ELF-1 (cell line): ENCODE measurements at places on chromosomes 3 and 15.

DNA sequence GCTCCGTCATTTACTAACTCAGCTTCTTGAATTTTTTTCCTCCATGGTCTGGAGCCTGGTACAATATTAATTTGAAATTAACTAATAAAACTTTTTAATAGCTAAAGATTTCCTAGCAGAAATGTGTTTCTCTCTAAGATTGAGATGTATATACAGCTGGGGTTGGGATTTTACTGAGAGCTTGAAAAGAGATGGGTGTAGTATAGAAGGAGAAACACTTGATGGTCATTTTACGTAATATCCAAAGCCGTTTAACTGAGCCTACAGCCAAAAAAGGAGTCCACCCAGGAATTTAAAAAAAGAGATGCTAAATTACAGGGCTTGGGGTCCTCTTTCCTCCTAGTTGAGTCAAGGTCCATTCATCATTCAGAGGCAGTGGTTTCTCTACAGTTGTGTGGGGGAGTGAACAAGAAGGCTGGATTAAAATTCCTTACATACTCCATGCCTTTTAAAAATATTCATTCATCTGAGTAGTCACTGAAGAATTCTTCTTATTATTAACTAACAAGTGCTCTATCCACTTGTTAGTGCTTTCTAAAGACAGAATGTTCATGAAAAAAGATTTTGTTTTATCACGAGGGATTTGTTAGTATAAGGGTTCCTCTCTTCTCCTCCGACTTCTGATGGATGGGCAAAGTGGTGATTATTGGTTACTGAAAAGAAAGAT lies 255.3 kb upstream of the IL12A start:
- DNase-seq, result no peak

DNA sequence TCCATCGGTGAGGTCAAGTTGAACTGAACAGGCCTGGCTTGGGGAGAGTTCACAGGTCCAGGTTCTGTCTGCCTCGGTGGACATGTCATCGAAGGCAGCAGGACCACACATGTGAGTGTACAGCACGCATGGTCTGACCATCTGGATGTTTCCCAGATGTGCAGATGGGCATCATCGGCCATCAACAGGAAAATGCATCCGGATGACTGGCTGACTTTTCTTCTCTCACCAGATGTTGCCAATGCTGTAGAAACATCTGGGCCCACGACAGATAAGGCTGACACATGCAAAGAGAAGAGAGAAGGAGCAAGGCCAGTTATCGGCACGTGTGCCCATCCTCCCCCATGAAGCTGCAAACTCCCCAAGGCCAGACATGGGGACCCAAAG lies 45.1 kb downstream of the NOX5 start:
- DNase-seq, result no peak

GRCh38 chr15:63905558-63906265 lies 72.0 kb upstream of the HERC1 start:
- DNase-seq, result no peak

DNA sequence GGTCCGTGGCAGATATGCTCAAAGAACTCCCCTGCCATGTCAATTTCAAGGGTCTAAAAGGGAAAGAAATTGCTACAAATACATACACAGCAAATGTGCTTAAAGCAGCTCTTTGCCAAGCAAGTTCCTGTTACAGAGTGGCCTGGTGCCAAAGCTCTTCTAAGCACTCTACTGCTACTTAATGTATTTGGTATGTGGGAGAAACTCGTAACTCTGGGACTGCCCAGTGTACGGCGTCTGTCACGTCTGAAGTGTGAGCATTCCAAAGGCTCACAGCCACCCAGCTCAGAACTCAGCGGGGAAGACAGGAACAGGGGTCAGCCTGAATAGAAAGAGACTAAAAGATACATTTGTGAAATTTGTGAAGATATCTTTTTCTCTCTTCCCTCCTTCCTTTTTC lies 54.6 kb downstream of the RBMS3 start:
- DNase-seq, result peak; percentile 70

DNA sequence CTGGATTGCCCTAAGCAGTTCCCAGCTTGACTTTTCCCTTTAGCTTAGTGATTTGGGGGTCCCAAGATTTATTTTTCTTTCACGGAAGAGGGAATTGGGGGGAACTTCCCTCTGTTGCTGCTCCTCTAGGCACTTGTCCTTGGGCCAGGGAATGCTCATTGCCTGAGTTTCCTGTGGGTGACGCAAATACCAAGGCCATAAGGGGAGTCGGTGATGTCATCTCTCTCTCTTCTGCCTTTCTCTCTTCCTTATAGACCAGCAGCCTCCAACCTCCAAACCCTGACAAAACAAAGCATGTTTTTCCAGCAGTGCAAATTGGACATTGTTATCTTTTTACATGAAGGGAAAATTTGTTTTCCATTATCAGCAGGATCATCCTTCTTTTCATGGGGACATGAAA lies 120.2 kb downstream of the ITPR1 start:
- DNase-seq, result no peak

GRCh38 chr3:56059731-56060130 lies 408.5 kb downstream of the ERC2 start:
- no peak for DNase-seq

DNA sequence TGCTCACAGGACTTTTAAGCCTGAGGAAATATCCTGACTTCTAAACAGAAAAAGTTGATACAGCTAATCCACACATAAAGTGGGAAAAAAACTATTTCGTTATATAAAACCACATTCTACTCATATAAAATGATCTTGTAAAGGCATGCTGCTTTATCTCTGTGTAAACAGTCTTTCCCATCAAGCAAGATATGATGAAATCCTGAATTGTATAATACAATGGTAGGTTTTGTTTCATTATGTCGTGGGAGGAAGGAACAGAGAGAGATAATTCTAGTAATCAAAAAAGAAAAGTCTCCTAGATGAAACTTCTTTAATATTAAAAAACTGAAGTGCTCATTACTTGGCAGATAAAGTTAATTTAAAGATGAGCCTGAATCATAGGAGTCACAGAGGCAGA lies 92.6 kb upstream of the SNTN start:
- DNase-seq, result no peak

DNA sequence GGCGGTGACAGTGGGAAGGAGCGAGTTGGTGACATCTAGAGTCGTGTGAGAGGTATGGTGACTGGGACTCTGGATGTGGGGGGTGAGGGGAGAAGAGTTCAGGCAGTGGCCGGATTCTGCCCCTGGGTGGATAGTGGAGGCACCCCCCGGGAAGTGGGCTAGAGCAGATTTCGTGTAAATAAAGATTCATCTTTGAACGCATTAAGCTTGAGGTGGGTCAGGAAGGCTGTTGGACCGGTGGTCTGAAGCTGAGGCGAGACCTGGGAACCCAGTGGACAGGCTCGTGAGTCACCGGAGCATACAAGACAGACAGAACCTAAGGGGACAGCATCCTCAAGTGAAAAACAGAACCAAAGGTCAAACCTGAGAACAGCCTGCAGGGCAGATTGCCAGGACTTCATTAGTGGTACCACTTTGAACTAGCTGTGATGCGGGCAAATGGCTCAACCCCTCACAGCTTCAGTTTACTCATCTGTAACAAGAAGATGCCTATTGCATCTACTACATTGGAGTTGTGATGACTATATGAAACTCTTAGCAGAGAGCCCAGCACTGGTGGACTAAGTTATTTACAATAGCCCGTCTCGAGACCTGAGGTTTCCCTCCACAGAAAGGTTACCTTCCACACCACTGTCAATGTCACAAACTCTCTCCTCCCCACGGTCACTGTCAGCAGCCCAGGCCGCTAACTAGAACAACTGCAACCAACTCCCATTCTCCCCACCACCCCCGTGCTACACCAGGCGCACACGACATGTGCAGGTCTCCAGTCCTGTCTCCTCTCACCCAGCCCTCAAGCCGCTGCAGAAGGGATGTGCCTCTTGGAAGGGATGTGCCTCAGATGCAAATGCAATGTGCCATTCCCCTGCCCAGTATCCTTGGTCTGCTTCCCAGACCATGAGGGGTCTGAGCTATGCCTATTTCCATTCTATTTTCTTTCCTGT lies 901 bp upstream of the CLN6 start:
- DNase-seq, result peak; percentile 36

GRCh38 chr3:52085681-52086282 lies 29.4 kb upstream of the DUSP7 start:
- DNase-seq, result no peak

GRCh38 chr3:194877291-194878119 lies 191.8 kb downstream of the FAM43A start:
- DNase-seq, result no peak

DNA sequence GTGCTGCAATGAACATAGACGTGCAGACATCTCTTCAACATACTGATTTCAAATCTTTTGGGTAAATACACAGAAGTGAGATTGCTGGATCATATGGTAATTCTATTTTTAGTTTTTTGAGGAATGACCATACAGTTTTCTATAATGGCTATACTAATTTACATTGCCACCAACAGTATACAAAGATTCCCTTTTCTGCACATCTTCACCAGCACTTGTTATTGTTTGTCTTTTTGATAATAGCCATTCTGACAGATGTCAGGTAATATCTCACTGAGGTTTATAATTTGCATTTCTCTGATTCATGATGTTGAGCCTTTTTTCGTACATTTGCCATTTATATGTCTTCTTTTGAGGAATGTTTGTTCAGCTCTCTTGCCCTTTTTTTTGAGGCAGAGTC lies 30.5 kb downstream of the TOPAZ1 start:
- no peak for DNase-seq

DNA sequence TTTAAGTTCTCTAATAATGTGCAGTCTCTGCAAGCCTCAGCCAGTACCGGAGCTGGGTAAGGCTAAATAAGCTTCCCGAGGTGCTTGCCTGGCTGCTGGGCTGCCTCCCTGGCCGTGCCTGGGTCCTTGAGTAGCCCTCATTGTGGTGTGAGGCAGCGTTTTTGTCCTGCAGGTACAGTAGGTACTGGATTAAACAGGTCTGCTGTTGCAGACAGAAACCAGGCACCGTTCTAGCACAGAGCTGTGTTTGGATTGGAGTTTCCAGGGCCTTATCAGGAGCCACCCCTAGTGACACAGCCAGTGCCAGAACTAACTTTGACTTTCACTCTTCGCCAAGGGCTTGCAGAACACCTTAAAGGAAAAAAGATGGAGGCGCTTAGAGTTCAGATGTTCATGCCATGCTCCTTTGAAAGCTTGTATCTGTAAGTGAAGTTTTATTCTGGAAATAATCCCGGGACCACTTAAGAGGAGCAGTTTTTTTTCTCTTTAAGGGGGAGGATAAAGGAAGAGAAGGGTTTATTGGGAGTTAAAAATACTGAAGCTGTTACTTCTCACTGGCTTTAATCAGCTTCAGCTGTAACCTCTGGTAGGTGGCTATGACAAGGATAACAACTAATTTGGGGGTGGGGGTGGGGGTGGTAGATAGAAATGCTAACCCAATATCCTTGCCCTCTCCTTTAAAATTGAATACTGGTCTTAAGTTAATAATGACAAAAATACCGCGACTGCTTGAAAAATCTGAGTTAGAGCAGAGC lies 126.8 kb downstream of the MITF start:
- DNase-seq, result peak; percentile 38

GRCh38 chr3:99548674-99549073 lies 89.7 kb upstream of the COL8A1 start:
- no peak for DNase-seq

DNA sequence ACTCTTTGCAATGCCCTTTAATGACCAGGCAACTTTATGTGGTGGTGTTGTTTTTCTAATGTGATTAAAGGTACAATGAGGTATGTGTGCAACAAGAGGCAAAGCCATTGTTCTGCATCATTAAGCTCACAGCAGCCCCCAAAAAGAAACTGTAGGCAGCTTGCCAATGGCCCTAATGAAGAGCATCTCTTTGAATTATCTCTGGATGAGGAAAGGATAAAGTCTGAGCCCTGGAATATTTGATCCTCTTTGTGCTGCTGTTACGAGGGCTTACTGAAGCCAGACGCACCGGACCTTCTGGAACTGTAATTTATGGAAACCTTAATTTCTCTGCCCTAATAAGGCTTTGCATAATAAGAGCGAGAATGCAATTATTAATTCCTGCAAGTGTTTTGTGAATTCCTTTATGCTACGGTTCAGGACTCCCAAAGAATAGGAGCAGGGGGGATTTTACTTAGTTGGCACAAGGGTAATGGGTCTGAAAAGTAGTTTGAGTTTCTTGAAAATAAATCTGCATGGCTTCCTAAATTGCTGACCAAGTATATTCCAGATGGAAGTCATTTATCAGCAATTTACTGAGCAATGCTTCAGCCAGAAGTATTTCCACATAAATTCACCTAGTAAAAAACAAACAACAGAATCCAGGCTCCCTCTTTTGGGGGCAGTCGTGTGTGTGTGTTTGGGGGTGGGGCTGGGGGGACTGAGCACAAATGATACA lies 193.4 kb downstream of the PDZRN3 start:
- no peak for DNase-seq

DNA sequence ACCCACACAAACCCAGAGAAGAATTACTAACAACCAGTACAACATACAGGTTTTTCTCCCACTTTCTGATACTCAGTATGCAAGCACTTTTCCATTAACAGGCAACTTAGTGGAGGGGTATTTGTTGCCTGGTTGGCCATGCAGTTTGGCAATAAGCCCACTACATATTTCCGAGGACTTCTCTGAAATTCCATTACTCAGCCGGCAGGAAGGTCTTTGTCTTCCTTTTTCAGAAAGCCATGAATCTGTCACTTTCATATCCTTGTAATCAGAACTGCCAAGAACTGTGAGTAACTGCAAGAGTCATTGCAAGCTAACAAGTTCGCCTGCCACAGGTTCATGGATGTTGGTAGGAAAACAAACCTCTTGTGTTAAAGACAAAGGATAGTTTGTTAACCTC lies 422.3 kb upstream of the ROBO1 start:
- no peak for DNase-seq

- no peak for DNase-seq
These were observed 737 bp downstream of the JAGN1 start for GRCh38 chr3:9891072-9891622.

- DNase-seq, result no peak
These were observed 745.0 kb upstream of the BCHE start for GRCh38 chr3:166582236-166582635.

GRCh38 chr15:83436513-83437158 lies 10.5 kb upstream of the SH3GL3 start:
- peak; percentile 24 for DNase-seq

GRCh38 chr15:92023965-92024364 lies 170.5 kb downstream of the SLCO3A1 start:
- no peak for DNase-seq

DNA sequence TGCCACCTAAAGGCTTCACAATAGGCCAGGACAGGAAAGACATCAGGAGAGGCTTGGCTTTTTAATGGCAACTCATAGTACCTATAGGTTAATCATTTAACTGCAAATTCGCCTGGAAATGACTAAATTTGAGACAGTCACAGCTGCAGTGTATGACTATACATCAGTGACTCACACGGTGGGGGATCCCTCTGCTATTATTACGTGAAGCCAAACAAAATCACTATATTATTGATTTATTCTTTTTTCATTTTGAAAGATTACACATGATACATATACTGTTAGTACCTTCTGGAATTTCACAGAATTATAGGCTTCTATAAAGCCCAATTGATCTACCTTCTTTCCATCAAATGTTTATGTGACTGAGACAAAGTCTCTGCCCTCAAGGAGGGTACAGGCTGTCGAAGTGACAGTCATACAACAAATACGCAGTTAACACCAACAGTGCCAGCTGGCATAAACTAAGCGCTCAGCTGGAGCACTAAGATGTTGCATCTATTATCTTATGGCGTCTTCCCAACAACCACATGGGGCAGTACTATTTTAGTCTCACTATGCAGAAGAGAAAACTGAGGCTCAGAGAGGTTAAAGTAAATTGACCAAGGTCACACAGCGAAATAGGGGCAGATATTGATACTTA lies 82.0 kb upstream of the LMOD3 start:
- no peak for DNase-seq
